Activated B cell treated with CpG ODN at 0.5 μM for 24 hours (primary cell): ENCODE measurements at places on chromosomes 5 and 9. TPM values are rescaled to one million over a fixed set of nuclear protein-coding genes. Genes with fewer than 3 reads are reported as not detected.

- DNase-seq = peak; percentile 73
Observed at GRCh38 chr9:99253772-99254431, 31.8 kb downstream of the SEC61B start.

DNA sequence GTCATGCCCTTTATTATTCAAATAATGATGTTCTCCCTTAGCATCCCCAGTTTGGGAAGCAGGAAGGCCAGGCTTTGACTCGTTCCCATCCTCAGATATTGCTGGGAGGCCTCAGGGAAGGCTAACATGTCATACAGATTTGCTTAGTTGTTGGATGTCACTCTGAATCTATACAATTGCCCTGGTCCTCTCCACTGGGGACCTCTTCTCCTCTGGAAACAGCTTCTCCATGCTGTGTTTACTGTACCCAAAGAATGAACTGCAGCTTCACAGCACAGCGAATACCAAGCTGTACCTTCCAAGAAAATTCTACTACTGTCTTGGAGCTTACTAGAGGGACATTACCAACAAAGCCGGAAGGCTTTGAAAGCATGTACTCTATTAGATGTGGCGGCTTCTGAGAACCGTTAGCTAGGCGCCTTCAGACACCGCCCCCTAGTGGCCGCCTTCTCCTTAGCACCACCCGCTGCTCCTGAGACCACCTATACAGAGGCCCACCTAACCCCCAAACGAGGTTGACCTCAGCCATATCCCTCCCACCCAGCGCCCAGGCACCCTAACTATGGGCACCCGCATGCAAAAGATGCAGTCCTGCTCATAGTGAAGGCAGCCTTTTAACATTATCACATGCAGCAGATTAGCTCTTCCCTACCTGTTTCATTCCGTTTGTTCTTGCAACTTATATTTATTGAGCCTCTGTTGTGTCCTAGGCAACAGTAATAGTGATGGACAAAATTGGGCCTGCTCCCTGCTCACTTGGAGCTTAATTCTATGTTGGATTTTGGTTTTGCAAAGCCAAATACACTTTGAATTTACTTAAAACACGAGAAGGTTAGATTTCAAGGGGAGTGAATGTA is 34.9 kb upstream of the FOXI1 start:
- no peak for DNase-seq

PCDHA10 gene
- total RNA-seq = 0.07 TPM in 1 of 2 replicates, not detected in the other

- DNase-seq = no peak
Observed at GRCh38 chr9:115030006-115030405, 88.0 kb downstream of the TNC start.

DNA sequence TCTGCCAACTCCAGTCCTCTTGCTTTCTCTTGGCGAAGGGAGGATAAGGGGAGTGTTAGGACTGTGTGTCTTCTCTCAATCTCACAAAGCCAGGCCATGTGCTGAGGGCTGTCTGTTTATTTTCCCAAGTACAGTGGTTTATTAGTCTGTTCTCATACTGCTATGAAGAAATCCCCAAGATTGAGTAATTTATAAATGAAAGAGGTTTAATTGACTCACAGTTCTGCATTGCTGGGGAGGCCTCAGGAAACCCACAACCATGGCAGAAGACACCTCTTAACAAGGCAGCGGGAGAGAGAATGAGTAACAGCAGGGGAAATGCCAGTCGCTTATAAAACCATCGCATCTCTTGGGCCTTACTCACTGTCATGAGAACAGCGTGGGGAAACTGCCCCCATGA is 36.2 kb upstream of the CKS2 start:
- no peak for DNase-seq

NPR3 gene
- total RNA-seq = not detected in 2 replicates

GMCL2 gene
- total RNA-seq = not detected in 2 replicates

DNA sequence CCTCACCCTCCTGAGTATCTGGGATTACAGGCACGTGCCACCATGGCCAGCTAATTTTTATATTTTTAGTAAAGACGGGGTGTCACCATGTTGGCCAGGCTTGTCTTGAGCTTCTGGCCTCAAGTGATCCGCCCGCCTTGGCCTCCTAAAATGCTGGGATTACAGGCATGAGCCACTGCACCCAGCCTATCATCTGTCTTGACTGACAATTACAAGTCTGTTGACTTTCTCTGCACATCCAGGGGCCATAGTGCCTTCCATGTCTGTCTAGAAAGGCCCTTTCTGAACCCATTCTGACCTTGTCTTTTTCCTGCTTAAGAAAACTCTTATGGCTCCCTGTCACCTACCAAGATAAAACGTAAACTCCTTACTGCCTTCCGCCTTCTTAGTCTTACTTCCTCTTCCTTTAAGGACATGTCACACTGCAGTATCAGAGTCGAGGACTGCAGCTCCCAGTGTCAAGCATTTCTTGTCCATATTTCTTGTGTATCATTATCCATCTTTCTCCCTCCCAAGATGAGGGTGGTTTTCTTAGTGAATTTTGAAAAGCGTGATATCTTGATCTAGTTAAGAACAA is 49.9 kb upstream of the SHB start:
- DNase-seq = no peak

DNA sequence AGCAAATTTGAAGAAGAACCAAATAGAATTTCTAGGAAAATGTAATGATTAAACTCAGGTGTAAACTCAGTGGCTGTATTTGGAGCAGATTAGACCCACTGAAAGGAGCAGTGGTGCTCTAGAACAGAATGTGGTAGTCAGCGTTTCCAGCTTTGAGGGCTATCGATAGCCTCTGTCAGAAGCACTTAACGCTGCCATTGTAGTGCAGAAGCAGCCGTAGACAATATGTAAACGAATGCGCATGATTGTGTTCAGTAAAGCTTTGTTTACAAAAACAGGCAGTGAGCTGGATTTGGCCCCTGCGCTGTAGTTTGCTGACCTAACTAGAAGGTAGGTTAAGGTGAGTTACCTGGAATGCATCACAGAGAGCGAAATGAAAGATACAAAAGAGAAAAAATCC is 72.0 kb downstream of the FAM78A start:
- DNase-seq = no peak

GRCh38 chr9:127539982-127540663 is 72.0 kb upstream of the STXBP1 start:
- DNase-seq = no peak

DNA sequence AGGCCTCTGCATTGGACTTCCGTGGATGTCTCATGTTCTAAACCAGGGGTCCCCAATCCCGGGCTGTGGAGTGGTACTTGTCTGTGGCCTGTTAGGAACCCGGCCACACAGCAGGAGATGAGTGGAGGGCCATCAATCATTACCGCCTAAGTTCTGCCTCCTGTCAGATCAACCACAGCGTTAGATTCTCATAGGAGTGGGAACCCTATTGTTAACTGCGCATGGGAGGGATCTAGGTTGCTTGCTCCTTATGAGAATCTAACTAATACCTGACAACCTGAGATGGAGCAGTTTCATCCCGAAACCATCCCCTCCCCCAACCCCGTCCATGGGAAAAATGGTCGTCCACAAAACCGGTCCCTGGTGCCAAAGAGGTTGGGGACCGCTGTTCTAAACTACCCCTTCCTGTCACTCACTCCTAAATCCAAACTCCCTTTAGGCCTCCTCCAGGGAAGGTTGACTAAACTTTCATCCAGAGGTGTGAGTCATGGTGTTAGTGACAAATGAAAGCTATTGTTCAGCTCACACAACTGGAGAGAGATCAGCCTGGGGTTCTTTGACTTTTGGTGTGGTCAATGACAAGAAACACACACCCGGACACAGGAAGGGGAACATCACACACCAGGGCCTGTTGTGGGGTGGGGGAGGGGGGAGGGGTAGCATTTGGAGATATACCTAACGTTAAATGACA is 9.5 kb downstream of the KCNV2 start:
- DNase-seq = no peak

DNA sequence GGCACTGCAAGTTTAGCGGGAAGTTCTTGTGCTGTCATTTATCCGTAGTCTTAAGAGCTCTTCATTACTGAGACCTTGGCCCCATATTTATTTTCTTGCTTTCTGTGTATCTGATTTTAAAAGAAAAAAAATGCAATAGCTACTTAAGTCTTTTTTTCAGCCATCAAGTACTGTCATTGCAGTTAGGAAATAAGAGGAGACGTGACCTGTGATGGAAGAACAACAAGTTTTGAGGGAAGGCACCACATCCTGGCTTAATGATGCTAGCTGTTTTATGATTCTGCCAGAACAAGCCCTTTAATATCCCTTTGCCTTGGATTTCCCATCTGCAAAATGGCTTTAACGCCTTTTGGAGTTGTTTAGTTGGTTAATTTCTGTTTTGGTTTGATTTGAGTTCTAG is 3.8 kb downstream of the RGMB start:
- no peak for DNase-seq

ARID3C gene
- not detected in 2 replicates for total RNA-seq

GRXCR2 gene
- not detected in 2 replicates for total RNA-seq

- no peak for DNase-seq
Observed at GRCh38 chr5:113224605-113225065, 210.2 kb downstream of the TSSK1B start.

GRCh38 chr5:100760688-100761087 is 142.4 kb downstream of the ST8SIA4 start:
- no peak for DNase-seq

DNA sequence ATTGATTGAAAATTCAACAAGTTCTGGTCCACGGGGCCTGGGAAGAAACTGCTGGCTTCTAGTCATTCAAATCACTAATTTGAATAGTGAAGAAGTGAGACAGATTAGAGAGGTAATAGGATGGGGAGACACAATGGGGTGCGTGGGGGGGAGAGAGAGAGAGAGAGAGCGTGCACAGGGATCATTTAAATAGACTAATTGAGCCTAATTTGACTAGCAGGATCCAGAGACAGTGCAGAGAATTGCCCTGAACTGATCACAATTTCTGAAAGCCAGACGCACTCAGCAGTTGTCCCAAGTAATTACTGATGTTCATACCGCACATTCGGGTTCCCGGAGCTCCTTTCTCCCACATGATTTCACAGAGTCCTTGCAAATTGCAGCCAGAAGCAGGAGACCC is 50.3 kb upstream of the C5orf58 start:
- no peak for DNase-seq

DNA sequence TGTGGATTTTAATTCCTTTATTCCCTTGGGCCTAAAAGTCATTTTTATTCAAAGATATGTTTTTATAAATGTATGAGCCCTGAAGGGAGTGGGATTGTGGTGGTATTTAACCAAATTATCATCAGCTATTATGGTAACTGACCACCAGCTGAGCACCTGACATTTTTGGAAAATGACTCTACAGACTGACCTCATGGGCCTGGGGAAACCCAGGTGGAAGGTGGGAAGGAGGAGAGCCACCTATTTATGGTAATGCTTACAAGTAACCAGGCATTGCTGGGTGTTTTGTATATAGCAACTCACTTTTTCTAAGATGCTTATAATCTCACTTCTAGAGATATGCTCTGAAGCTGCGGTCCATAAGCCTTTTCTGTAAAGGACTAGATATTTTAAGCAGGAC is 22.3 kb upstream of the NFIB start:
- DNase-seq = no peak

HMCN2 gene
- not detected in 2 replicates for total RNA-seq

GRCh38 chr5:53777864-53778618 is 217.6 kb downstream of the NDUFS4 start:
- no peak for DNase-seq

GRCh38 chr9:78777747-78778146 is 480.8 kb downstream of the PSAT1 start:
- no peak for DNase-seq

DNA sequence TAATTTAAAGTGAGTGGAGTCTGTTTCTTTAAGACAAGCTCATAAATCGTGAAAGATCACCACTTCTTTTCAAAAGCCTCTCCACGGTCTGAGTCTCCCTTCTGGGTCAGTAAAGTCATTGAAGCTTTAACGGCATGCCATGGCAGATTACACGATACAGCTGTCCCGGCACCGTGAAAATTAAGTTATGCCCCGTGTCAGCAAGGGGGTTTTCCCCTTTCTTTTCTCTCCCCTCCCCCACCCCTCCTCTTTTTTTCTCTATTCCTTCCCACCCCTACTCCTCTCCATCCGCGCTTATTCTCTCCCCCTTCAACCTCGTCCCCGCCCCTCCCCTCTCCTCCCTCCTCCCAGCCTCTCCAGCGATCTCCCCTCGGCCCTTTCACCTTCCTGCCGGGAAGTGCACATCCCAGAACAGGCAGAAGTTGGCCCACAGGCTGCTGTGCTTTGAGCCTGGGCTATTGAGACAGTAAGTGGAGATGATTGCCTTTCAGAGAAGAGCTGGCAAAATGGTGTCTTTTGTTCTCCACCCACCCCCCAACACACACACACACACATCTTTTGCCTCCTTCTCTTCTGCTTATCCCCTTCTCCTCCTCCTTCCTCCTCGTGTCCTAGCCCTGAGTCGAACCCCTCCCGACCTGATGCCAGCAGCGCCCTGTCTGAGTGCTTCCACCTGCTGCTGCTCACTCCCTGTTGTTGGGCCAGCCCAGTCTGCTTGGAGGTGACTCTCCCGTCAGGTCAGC is 44.1 kb downstream of the GAS1 start:
- no peak for DNase-seq

ANKRD20A1 gene
- 0.44 and 0.54 TPM in 2 replicates for total RNA-seq

IFNA2 gene
- total RNA-seq = not detected in 2 replicates

DNA sequence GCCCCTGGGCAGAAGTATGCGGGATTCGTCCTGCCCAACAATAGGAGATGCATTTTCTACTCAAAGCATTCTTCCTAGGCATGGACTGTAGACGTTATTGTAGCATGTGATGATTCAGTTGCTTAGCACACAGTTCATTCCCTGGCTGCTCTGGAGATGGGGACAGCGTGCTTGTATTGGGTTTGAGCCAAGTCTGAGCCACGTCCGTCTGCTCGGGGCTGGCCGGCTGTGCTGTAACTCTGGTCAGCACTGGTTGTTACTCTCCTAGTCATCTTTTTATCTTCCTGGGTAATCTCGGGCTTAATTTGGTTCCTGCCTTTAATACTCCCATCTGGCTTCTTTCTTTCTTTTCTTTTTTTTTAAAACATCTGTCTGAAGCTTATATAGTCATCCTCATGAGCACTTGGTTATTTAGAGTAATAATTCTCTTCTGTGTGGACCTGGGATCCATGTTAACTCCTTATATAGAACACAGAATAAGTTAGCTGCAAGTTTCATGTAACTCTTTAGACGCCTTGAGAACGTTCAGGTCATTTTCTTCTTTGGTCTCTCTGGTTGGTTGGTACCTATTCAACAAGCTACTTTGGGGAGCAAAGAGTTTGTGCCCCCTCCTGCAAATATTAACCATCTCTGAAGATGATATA is 118.8 kb upstream of the RPS23 start:
- DNase-seq = no peak

LRRC19 gene
- total RNA-seq = not detected in 2 replicates

- no peak for DNase-seq
Observed at GRCh38 chr9:113772121-113772810, 103.8 kb upstream of the ZNF618 start.

SLC26A2 gene
- total RNA-seq = 8.9 and 11.0 TPM in 2 replicates

DNA sequence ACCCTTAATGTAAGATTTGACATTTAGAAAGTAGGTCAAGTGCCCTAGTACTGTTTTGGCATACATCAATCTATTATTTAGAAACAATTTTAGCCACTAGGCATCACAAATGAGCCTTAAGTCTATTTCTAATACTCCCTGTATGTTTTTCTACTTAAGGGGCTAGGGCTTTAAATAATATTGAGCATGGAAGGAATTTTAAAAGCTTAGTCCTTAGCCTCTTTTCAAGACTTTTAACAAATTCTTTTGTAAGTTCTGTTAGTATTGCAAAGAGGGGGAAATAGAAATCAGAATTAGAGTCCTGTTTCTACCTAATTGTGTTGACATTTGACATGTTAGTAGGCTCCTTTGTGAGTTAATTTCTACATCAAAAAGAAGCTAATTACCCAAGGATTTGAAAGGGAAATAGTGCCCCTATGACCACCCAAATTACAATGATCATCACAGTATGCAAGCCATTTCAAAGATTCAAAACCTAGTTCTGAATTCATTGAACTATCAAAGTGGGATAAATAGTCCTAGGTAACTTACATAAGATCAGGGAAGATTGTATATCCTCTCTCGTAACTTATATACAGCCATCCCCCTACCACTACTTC is 647.8 kb upstream of the ACO1 start:
- DNase-seq = no peak

CATSPER3 gene
- 0.95 and 0.98 TPM in 2 replicates for total RNA-seq
